ENCODE measurements at places on chromosomes 7 and 10. TPM values are rescaled to one million over a fixed set of nuclear protein-coding genes. Genes with fewer than 3 reads are reported as not detected.
A peak's percentile ranks its signal among the peaks of the same experiment; 100 is the strongest.

GRCh38 chr10:124740369-124741280 is 3.6 kb downstream of the FAM53B start:
- no peak for DNase-seq

- no peak for DNase-seq
Observed at GRCh38 chr10:4473977-4474376, 352.0 kb upstream of the AKR1E2 start.

DNA sequence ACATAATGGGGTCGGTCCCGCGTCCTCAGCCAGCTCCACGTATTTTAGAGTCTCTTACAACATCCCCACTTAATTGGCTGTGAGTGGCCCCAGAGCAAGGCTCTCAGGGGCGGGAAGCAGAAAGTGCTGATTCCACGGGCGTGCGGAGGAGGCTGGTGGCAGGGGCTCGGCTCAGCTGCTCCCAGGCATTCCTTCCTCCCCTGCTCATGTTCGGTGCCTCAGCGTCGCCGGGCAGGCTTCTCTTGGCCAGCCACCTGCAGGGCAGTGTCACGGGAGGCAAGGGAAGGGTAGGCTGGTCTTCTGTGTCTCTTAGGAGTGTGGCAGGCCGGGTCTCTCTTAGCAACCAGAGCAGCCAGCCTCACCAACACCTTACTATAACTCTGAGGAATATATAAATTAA is 33.8 kb downstream of the IL15RA start:
- no peak for DNase-seq

GRCh38 chr10:35217455-35217854 is 90.8 kb downstream of the CREM start:
- DNase-seq: no peak

DNA sequence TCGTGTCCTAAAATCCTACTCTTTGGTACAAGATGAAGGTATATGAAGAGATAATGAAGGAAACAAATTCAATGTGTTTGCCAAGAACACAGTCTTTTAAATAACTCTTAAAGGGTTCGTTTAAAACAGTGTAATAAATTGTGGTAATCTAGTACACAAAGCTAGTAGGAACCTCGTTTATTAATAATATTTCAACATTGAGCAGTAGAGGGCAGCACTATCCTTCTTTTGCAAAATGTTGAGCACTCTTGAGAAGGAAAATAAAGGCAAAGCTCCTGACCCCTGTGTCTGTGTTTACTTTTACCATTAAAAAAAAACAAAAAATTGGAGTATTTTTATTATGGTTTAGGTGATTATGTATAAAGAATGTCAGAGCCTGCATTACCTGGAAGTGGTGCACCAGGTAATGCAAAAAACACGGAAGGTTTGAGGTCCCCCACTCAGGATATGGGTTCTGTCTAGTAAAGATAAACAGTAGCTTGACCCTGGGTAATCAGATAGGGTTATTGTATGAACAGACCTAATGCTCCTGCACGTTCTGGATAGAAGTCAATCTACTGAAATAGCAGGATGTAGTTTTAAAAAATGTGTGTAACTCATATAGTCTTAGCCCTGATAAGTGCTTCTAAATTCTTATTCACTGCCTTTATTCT is 5.7 kb upstream of the GOT1 start:
- DNase-seq: peak; percentile 58

GRCh38 chr7:126720232-126720631 is 532.5 kb downstream of the GRM8 start:
- no peak for DNase-seq

DNA sequence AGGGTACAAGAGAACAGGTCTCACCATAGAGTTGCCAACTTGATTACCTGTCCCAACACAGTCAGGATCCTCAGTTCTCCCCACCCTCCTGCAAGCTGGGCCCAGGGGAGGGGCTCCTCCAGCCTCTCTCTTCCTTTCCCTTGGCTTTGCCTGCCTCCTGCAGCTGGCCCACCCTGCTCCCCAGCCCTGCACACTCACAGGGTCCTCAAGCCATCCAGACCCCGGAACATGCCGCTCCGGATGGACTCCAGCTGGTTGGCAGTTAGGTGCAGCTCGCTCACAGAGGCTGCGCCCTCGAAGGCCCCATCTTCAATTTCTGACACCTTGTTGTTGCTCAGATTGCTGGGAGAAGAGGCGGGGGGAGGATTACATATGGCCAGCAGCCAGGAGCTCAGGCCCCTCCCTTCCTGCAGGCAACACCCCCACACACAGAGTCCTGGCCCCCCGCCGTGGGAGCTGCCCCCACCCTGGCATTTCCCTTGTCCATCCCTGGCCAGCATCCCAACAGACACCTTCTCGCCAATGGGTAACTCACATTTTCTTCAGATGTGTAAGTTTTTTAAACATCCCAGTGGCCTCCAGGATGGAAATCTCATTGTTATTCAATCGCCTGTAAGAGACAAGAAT is 139.2 kb downstream of the SLIT1 start:
- no peak for DNase-seq

- no peak for DNase-seq
Observed at GRCh38 chr7:115146148-115146547, 224.3 kb downstream of the MDFIC start.

- DNase-seq: no peak
Observed at GRCh38 chr7:38546763-38547162, 84.4 kb downstream of the AMPH start.

GRCh38 chr7:47720141-47720906 is 138.4 kb upstream of the TNS3 start:
- no peak for DNase-seq

DNA sequence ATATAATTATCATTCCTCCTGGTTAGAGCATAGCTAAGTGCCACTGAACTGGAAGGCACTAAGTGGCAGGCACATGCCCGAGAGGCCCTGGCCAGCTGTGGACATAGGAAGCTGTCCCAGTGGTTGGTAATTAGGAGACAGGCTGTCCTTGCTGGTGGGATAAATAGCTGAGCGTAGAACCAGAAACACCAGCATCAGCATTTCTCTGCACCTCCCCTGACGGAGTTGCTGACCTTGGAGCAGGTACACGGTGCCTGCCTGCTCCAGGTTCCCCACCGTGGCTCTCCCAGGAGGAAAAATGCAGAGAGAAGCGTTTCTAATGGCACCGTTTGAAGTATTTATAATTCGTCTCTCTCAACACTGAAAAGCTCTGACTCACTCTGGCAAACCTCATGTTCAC is 5.6 kb upstream of the ABLIM1 start:
- DNase-seq: no peak

DNA sequence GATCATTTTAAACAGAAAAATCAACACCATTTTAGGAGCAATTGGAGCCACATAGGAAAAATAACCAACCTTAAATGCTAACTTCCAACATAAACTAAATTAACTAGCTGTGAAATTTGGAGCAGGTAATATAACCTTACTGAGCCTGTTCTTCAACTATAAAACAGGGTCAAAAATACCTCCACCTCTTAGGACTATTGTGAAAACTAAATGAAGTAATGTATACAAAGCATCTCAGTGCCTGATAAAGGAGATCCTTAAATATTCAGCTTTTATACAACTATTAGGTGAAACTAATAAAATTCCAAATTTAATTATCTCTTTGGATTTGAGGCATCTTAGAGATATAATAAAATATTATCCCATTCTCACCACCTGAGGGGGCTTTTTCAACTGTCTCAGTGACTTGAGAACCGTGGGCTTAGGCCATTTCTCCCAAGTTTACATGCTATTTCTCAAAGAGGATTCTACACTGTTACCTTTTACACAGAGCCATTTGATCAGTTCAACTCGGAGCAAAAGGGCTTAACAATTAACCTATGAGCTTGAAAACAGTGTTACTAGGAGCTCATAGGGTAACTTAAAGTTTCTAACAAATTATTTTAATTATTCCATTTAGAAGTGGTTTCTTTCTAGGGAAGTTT is 165.0 kb upstream of the ASAH2 start:
- DNase-seq: no peak

- no peak for DNase-seq
Observed at GRCh38 chr10:97089209-97089870, 96.4 kb downstream of the SLIT1 start.

GRCh38 chr10:132397671-132398565 is 918 bp downstream of the PWWP2B start:
- peak; percentile 51 for DNase-seq

DNA sequence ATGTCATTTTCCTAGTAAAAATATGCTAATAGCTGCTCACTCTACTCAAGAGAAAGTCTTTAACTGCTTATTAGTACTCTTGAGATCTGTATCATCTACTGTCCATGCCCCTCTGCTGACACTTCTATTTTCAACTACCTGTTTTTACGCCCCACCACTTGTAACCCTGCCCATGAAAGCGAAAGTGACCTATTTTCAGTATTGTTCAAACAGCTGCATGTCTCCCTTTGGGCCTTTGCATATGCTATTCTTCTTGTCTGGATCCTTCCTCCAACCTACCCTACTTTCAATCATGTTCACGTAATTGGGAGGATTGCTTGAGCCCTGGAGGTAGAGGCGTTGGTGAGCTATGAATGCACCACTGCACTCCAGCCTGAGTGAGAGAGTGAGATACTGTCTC is 1481.3 kb downstream of the GATA3 start:
- no peak for DNase-seq

DNA sequence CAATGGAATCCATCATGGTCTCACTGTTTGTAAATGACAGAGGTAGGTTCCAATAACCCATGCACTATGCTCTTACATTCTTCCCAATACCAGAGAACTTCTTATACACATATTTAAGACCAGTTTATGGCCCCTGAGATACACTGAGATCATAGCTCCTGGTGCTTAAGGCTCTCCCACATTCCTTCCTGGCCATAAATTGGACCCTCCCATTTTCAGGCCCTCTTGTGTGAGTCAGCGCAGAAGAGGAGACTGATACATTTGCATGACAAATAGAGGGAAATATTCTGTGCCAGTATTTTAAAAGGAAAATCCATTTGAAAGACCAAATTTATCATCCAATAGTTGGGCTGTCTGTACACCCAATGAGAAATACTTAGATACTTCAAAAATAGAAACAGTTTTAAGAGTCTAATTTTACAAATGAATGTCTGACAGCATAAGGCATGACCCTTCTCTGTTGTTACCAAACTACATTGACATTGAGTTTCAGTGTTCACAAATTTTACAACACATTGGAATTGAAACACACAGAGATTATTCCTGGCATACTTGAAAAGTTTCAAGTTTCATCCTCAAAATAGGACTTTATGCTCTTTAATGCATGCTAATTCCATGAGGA is 35.3 kb downstream of the SLC16A9 start:
- DNase-seq: no peak

DNA sequence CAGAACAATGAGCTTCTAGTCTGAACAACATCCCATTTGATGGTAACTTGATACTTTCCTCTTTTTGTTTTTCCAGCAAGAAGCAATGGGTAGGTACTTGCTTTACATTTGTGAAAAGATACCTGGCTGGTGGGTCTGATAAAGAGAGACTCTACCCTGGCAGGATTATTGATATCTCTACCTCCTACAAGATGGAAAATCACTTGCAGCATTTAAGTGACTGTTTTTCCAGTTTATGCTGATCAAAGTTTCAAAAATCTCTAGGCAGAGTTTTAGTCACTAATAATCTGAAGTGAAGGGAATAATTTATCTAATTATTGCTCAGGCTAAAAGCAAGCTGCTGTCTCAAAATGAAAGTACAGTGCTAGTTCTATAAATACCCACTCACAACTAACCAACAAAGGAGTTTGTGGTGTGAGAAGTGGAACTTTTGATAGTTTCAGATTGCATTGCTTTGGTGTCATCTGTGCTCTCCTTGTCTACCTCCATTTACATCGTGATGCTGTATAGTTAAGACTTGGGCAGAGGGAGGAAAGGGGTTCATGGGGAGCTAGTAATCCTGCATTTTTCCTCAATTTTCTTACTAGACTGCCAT is 86.0 kb upstream of the ANKRD1 start:
- peak; percentile 30 for DNase-seq

DNA sequence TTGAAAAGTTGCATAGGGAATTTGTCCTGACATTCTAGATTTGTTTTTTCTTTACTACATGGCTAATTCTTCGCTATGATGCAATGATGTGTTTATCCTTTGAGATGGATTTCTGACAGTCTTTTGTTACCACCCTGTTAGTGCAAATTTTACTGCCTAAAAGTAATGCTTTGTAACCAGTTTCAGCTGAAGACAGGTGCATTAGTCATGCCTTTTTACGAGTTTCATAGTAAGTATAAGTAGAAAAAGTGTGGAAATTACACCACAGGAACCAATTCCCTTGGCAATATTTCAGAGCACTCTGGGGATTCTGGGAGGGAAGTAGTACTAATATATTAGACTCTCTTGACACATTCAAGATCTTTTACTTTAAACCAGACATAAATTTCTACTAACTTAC is 257.8 kb upstream of the DKK1 start:
- no peak for DNase-seq

- no peak for DNase-seq
Observed at GRCh38 chr7:3244241-3244814, 56.7 kb upstream of the SDK1 start.

GRCh38 chr10:99467236-99467999 is 37.0 kb upstream of the GOT1 start:
- DNase-seq: no peak

DNA sequence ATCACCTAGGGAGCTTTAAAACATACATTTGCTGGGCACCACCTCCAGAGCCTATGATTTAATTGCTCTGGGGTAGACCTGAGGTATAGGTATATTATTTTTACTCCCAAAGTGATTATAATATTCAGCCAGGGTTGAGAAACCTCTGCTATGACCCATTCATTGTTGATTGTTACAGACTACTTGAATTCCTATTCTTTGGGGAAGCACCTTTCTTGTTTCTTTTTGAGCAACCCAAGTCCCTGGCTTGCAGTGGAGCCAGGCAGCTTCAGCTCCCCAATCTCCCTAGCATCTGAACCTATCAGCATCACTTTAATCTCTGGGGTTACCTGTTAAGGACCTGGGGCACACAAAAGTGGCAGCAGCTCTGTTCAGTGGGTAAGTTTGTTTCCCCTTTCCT is 8.6 kb downstream of the PRKG1 start:
- DNase-seq: no peak

DNA sequence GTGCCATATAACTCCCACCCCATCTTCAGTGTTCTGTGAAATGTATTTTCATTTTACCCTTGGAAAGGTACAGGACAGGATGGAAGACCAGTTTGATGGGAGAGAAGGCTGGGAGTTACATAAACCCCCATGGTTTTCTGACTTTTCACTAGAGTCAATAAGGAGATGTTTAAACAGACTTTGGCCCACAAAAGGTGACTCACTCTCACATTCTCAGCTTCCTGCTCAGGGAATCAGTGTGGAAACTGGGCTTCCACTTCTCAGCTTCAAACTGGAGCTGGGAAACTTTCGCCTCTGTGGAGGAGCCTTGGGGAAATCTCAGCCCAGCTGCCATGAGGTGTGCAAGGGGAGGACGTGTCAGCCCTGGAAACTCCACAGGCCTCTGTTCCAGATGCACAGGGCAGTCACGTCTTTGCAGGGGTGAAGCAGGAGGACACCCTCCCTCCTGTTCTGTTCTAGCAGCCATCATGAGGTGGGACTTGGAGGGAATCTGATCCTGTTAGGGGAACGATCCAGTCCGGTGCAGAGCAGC is 560.5 kb upstream of the GALNT17 start:
- DNase-seq: no peak

GRIFIN gene
- total RNA-seq: not detected

ELAPOR2 gene
- total RNA-seq: 5.7 TPM

CPA4 gene
- total RNA-seq: not detected

OR6V1 gene
- not detected for total RNA-seq

FGFR2 gene
- 0.39 TPM for total RNA-seq

CAMK2B gene
- not detected for total RNA-seq

EN2 gene
- not detected for total RNA-seq

OR2A42 gene
- not detected for total RNA-seq

NUTM2E gene
- total RNA-seq: not detected

DIP2C gene
- 1.9 TPM for total RNA-seq

COBL gene
- 0.19 TPM for total RNA-seq
